Cardiac septum (tissue), 1 donor: ENCODE measurements at places on chromosomes 12 and 14. TPM values are rescaled to one million over a fixed set of nuclear protein-coding genes. Genes with fewer than 3 reads are reported as not detected.
A peak's percentile ranks its signal among the peaks of the same experiment; 100 is the strongest.

- DNase-seq: no peak
Observed at GRCh38 chr12:70543444-70543843, 93.8 kb downstream of the PTPRB start.

DNA sequence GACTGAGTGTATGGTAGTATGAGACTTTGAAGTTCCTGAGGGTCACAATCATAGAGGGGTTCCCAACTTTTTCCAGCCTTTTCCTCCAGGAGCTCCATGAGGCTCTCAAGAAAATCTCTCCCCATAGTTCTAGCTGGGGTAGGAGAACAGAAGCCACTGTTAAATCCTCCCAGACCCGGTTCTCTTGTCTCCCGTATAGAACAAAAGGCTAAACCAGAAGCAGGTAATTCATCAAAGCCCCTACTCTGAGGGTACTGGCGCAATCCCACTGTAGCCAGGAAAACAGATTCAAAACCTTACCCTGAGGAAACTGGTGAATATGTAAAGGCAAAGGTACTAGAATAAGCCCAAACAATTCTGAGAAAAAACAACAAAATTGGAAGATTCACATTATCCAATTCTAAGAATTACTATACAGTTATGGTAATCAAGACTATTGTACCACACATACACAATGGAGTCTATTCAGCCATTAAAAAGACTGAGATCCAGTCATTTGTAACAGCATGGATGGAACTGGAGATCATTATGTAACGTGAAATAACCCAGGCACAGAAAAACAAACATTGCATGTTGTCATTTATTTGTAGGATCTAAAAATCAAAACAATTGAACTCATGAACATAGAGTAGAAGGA, 20.5 kb downstream of the OR8S1 start:
- DNase-seq: no peak

DNA sequence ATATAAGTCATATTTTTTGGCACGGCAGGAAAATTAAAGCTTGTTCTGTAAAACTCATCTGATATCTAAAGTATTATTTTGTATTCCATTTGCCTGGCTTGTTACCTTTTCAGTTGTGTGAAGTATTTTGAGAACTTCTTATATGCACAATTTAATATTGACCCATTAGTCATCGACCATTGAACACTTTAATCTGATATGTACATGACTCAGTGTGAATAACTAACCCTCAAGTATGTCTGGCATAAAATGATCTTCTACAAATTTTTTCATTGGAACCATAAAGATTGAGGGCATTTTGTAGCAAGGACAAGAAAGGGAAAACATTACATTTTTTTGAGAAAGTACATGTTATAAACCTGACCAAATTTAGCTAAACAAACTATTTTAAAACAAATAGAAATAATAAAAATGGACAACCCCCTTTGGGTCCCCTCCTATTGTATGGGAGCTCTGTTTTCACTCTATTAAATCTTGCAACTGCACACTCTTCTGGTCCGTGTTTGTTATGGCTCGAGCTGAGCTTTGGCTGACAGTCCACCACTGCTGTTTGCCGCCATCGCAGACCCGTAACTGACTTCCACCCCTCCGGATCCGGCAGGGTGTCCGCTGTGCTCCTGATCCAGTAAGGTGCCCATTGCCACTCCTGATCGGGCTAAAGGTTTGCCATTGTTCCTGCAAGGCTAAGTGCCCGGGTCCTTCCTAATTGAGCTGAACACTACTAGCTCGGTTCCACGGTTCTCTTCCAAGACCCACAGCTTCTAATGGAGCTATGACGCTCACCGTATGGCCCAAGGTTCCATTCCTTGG, 118.8 kb downstream of the SLC6A15 start:
- DNase-seq: no peak

DNA sequence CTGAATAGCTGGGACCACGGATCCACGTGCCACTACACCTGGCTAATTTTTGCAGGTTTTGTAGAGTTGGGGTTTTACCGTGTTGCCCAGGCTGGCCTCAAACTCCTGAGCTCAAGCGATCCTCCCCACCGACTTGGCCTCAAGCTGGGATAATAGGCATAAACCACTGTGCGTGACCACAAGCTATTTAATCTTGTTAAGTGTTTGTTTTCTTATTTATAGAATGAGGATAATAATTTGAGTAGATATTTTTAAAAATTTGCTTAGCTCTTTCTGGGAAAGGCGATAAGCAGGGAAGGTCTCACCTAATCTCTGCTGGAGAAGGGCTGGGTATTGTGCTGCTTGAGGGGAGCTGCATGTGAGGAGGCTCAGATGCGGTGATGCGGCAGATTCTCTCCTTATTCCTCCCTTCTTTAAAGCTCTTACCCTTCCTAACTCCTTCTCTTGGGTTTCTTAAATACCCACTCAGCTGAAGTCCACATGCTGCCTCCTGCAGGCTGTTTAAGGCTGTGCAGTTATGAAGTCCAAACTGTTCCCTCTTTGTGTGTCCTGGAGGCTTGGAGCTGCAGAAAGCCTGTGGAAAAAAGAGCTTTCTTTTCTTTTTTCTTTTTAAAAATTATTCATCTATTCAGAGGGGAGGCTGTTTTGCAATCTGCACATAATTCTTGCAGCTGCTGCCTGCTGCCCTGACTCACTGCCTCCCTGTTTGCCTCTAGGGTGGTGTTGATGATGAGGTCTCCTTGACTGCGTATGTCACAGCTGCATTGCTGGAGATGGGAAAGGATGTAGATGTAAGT, 37.9 kb downstream of the A2ML1 start:
- DNase-seq: no peak

DNA sequence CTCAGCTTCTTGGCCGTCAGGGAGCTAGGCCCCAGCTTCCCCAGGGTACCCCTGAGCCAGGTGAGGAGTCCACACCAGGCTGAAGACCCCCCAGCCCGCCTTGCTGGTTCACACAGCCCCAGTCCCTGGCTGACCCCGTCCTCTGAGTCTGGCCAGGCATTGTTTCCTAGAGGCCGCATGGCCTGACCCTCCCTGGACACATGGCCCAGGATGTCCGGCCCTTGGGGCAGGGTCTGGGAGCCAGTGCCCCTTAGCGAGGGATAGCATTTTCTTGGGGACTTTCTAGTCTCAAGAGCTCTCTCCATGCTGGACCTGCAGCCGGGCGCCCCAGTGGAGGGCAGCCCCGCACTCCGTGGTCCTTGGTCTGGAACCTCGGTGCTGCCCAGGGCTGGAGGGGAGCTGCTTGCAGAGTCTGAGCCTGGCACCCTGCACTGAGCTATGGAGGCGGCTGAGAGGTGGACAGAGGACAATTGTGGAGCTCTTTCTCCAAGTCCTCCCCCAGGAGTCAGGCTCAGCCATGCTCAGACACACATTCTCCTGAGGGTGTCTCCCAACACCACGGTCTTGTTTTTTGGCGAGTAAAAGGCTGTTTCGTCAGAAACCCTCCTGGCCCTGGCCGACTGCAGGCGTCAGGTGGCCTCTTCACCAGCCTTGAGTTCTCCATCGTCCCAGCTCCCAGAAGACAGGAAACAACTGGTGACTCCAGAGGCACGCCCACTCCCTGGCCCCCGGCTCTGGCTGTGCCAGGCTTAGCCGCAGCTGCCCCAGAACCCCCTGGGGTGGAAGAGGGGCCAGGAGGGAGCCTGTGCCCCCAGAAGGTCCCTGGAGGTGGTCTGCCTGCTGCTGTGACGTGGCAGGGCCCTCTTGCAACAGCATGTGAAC, 17.6 kb upstream of the CRIP2 start:
- DNase-seq: no peak

GRCh38 chr12:6891646-6892001, 13.0 kb upstream of the LRRC23 start:
- DNase-seq: no peak

DNA sequence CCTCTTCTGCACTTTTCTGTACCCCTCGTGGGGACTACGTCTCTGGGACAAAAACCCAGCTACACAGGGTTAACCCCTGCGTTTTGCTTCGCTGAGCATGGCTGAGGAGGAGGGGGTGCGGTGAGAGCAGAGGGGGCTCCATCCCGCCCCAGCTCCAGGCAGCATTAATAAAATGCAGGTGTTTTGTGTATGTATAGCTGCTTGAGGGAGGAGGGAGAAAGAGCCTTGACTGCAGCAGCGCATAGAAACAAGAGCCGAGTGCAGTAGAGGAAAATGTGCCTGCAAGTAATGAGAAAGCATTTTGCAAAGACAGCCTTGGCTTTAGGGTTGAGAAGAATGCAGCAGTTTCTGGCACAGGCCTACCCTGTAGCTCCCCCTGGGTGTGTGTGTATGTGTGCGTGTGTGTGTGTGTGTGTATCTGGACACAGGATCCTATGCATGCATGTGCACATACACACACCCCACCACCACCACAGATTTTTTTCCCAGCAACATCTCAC, 103.9 kb downstream of the ZFP36L1 start:
- DNase-seq: peak; percentile 39

- no peak for DNase-seq
Observed at GRCh38 chr14:24321212-24321975, 10.1 kb downstream of the LTB4R start.

B4GALNT1 gene
- total RNA-seq: 11.1 TPM

KRT8 gene
- total RNA-seq: 82.2 TPM

SYCP3 gene
- total RNA-seq: not detected

CMTM5 gene
- total RNA-seq: not detected

OR4N2 gene
- not detected for total RNA-seq
